AG10803 (cell line): ENCODE measurements at places on chromosomes 4 and X.

DNA sequence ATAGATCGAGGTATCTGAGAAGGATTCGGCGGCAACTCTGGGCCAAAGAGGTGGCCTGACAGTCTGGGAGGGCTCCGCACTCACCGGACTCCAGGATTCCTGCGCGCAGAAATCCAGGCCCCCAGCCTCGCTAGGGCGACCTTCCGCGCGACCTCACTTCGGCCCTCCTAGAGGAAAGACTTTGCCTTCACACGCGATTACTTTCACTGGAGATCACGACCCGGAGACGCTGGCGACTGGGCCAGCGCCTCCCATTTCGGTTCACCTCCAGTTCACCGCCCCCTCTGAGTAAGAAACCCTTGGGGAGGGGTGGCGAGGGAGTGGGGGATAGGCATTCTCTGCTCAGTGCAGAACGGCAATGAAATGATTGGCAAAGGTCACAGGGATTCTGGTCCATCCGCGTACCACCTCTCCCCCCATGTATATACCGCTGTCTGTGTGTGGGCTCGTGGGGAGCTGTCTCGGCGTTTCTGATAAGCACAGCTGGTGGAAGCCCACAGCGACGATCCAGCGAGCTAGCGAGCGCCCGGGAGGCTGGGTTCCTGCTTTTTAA, 2.5 kb downstream of the POU3F4 start:
- no peak for DNase-seq

GRCh38 chrX:39398963-39399261, 597.7 kb downstream of the MID1IP1 start:
- DNase-seq, result no peak

- DNase-seq, result no peak
Measured at GRCh38 chr4:47736555-47736954, 101.3 kb downstream of the CORIN start.

DNA sequence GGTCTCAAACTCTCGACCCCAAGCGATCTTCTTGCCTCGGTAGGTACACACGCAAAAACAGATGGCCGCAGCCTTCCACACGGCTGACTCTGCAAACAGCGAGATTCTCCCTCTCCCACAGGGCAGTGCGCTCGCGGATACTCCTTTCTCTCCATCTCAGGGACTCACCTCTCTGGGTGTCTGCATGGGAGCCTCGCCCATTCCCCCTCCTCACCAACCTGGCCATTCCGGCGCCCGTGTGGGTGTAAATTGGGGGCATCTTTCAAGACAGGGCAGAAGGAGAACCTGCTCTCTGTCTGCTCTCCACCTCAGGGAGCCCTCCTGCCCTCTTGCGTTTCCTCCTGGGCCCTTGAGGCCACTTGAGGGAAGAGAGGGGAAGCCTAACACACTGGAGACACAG, 4.4 kb downstream of the CTAG2 start:
- no peak for DNase-seq

DNA sequence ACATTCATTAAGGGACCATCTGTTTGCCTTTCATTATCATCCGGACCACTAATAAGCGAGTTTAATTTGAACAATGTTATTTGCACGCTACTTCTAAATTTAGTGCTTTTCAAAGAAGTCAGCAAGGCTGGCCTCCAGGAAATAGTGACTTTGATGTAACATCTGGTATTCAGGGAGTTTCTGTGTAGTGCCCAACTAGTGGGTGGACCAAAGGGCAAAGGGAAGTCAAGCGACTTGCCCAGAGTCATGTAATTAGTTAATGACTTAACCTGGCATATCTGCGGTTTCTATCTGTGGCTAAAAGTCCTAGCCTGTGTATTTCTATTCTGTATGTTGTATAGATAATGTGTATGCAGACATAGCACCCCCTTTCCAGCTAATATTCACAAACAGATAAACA, 56.3 kb upstream of the LCORL start:
- DNase-seq, result no peak

GRCh38 chr4:139361301-139361700, 59.0 kb upstream of the NDUFC1 start:
- no peak for DNase-seq

DNA sequence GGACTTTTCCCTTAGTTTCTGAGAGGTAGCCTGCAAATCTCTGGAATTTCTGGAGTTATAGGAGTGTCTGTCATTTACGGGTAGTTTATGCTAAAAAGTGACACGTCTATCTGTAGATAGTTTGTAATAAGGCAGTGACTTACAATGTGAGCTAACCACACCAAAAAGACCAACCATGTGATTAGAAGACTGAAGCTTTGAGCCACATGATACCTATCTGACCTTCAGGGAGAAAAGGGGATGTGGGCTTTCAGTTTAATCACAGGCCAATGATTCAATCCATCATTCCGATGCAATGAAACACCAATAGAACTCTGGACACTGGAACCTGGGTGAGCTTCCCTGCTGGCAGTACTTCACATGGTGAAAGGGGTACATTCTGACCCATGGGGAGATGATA, 254.6 kb upstream of the GK2 start:
- DNase-seq, result no peak

DNA sequence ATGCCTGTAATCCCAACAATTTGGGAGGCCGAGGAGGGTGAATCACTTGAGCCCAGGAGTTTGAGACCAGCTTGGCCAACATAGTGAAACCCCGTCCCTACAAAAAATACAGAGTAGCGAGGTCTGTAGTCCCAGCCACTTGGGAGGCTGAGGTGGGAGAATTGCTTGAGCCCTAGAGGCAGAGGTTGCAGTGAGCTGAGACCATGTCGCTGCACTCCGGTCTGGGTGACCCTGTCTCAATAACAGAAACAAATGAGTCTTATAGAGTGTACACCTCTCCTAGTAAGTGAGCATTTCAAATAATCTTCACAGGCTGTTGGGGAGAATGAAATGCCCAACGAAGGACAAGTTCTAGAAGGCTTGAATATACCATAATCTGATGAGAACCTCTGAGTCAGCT, 5.5 kb downstream of the UCHL1 start:
- DNase-seq, result no peak

GRCh38 chrX:140766024-140766611, 56.6 kb downstream of the LINC00632 start:
- DNase-seq, result peak; percentile 52

GRCh38 chr4:184228056-184228705, 10.5 kb upstream of the ENPP6 start:
- no peak for DNase-seq

GRCh38 chrX:10981506-10981905, 129.6 kb upstream of the HCCS start:
- DNase-seq, result no peak

DNA sequence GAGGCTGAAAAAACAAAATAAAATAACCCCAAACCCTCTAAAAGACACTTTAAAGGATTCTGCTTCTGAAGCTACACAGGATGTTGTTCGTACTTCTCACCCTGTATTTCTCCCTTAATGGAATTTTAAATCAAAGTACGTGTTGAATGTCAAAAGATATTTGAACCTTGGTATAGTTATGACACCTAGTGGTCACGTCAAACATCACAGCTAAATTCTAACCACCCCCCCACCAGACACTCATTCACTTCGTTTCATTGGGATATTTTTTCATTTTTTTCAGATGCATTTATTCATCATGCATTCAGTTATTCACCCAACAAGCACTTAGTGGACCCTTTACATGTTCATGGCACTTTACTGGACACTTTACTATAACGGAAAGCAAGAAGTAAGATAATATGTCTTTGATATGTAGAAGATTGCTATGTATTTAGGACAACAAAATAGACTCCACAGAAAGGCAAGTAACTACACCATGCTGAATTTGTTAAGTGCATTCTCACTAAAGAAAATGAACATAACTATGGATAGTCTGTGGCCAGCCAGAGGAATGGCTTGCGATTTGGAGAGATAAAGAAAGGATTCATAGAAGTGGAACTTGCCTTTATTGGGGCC, 62.5 kb upstream of the GPR174 start:
- DNase-seq, result peak; percentile 14

GRCh38 chrX:12563121-12563520, 228.1 kb upstream of the PRPS2 start:
- DNase-seq, result peak; percentile 55

DNA sequence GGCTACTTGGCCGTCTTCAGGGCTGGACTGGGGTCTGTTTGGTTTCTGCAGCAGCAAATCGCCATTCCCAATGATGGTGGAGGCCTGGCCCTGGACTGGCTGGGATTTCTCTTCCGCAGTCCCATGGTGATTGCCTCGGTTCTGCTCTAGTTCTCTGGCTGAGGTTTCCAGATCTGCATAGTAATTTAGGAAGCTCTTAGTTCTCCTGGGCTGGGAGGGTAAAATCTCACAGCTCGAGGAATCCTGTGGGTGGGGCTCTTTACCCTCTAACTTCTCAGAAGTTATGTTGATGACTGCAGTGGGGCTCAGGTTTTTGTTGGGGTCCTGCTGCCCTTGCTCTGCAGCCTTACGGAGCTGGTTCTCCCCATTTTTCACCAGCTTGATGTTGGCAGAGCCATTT, 200.6 kb downstream of the APBB2 start:
- DNase-seq, result no peak

DNA sequence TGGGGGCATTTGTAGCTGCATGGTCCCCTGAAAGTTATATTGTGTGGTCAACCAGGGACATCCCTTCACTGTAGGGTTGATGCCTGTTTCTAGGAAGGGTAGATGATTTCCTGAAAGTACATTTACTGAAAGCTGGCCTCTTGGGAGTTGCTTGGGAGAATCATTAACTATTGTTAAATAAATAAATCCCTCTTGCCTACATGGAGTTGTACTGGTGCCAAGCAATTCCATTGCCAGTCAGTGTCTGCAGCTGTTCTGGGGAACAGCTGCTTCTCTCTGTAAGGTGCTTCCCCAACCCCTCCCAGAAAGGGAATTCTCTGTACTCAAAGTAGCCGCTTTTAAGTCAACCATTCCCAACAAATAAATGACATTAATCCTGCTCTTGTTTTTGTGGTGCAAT, 51.1 kb downstream of the C4orf51 start:
- DNase-seq, result peak; percentile 74

DNA sequence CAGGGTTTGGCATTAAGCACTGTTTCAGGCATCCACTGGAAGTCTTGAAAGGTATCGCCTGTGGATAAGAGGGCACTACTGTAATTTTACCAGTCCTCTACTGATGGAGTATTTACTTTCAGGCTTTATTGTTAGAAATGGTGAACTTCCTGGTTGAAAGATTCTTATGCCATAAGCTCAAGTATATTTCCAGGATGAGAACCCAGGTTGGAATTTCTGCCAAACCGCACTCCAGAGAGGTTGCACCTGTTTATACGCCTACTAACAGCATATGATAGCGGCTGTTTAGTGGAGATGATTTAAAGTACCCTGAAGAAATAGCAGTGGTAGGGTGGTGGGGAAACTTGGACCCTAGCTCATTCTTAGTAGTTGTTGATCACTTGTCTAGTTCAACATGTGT, 9.9 kb downstream of the FNIP2 start:
- DNase-seq, result no peak

GRCh38 chr4:127642169-127642568, 9.4 kb downstream of the INTU start:
- DNase-seq, result peak; percentile 33

DNA sequence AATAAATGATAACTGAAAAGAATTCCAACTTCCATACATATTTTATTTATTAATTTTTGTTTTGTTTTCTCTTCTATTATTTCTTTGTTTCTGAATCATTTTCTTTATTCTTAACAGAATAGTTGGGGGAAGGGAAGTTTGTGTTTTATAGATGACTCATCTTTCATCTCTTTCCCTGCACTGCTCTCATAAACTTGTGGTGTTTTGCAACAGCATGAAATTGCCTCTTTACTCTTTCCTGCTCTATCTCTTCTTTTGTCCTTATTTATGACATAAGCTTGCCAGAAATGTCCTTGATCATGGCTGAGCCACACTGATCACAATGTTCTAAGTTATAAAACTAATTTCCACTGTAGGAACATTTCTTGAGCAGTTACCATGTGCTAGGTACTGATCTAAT, 22.3 kb downstream of the QRFPR start:
- DNase-seq, result peak; percentile 43

DNA sequence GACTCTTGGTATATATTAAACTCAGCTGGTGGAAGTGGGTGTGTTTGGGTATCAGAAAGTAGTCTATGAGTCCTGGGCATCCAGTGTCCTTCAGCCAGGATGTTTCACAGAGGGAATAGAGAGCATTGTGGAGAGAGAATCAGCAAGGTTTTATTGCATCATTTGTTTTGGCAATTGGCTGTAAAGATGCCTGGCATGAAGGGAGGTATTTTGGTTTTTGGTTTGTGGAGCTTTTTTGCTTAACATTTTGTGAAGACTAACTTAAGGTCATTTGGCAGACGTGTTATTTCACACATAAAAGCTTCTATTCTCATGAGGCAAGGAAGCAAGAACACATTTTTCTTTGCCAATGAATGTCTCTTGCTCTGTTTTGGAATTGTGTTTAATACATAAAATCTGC, 71.1 kb downstream of the DCLK2 start:
- peak; percentile 97 for DNase-seq

DNA sequence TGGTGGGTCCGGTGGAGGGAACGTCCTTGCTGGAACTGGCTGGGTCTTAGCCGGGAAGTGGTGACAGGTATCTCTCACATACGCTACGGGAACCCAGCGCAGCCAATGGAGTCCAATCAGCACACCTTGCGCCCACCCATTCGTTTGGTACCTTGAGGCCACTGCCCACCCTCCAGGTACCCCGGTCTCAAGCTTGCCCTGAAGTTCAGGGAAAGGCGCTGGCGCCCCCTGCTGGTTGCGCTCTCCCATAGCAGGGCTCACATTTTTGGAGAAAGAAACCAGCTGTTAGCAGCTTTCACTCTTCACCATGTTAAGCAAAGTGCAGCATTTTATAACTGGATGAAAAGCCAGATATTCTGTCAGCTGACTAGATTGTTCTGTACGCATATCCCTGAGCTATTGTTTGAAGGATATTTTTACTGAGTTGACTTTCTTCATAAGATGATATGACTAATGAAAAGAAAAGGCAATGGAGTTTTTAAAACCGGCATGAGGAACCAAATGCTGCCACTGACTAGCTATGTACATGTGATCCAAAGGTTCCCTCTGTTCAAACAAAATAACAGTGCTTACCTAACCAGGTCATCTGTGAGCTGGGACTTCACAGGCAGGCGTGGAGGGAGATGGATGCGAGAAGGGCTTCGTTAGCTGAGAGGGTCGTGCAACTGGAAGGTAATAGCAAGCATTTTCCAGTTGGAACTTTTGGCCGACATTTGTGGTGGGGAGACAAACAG, 43.7 kb downstream of the OTOP1 start:
- peak; percentile 2 for DNase-seq

- DNase-seq, result peak; percentile 21
Measured at GRCh38 chr4:98150092-98150761, 7.0 kb upstream of the STPG2 start.

DNA sequence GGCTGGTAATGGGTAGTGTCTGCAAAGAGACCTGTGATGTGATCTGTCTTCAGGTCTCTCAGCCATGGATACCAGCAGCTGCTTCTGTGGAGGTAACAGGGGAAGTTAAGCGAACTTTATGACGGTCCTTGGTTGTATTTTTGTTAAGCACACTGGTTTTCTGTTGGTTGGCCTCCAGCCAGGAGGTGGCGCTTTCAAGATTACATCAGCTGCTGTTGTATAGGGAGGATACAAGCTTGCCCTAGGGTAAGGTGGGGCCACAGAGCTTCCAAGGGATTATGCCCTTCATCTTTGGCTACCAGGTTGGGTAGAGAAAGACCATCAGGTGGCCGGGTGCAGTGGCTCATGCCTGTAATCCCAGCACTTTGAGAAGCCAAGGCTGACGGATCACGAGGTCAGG, 834.2 kb upstream of the GALNTL6 start:
- no peak for DNase-seq

- DNase-seq, result no peak
Measured at GRCh38 chr4:38180456-38180855, 220.3 kb downstream of the PTTG2 start.

- no peak for DNase-seq
Measured at GRCh38 chrX:50618788-50619558, 148.3 kb upstream of the DGKK start.
